ENCODE measurements at places on chromosomes 6 and 20.
A peak's percentile ranks its signal among the peaks of the same experiment; 100 is the strongest.

DNA sequence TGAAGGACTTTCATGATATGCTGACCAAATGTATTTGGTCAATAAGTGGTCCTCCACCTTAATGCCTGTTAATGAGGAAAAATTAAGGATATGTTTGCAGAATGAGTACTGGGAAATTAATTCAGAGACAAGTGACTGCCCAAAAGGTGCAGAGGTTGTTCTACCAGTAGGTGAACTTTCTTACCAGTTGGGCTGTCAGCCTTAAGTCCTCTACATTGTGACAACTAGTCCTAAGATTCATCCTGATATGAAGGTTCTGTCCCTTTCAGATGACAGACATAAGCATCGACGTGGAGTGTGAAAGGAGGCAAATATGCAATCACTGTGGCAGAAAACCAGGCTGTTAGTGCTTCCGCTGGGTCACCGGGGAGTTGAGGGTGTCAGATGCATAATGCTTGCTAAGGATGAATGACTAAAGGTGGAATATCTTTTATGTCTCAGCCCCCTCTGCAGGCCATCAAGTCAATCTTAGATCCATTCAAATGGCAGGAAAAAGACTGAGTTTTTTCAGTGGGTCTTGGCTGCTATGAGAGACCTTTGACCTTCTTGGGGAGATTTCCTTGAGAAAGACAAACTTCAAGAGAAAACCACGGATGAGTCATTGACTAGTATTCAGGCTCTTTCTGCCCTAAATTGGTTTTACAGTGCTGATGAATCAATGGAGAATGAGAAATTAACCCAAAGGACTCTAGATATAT is 226.0 kb downstream of the TPBG start:
- no peak for DNase-seq

GRCh38 chr6:49636713-49637349 is at the start of gene RHAG:
TSS of gene RHAG (minus strand) at chr6:49636839. CDS start at chr6:49636812, 27 bp downstream.
- DNase-seq = no peak

- peak; percentile 76 for DNase-seq
Observed at GRCh38 chr6:3251462-3252314, 7.1 kb upstream of the PSMG4 start.

DNA sequence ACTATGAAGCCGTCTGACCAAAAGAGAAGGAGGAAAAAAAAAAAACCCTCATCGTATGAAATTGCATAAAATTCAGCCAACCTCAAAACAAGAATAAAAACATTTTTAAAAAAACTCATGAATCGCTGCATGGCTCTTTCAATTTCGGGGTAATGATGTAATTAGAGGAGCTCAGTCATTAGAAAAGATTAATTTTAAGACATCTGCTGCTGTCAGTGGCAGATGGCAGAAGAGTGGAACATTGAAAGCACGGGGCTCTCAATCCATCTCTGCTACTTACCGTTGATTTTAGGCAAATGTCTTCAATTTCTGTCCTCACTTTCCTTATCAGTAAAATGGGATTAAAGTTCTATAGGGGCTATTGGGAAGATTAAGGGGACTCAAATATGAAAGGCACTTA is 79.1 kb downstream of the EYA2 start:
- DNase-seq = no peak

DNA sequence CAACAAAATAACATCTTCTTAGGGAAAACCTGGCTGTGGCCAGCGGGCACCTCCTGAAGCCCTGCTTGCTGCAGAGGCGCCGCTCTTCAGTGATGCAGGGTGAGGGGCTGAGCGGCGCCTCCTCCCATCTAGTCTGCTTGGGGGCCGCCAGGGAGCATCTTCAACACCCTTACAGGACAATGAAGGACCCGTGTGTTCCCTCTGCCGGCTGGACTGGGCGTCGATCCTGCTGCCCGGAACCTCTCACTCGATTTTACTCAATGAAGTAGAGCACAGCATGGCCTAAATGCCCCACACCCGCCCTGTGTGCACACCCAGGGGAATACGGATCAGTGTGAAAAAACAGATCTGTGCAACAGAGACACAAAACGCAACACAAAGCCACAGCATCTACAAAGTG is 28.5 kb upstream of the MPC1 start:
- no peak for DNase-seq

- no peak for DNase-seq
Observed at GRCh38 chr20:40189621-40190020, 499.4 kb downstream of the MAFB start.

DNA sequence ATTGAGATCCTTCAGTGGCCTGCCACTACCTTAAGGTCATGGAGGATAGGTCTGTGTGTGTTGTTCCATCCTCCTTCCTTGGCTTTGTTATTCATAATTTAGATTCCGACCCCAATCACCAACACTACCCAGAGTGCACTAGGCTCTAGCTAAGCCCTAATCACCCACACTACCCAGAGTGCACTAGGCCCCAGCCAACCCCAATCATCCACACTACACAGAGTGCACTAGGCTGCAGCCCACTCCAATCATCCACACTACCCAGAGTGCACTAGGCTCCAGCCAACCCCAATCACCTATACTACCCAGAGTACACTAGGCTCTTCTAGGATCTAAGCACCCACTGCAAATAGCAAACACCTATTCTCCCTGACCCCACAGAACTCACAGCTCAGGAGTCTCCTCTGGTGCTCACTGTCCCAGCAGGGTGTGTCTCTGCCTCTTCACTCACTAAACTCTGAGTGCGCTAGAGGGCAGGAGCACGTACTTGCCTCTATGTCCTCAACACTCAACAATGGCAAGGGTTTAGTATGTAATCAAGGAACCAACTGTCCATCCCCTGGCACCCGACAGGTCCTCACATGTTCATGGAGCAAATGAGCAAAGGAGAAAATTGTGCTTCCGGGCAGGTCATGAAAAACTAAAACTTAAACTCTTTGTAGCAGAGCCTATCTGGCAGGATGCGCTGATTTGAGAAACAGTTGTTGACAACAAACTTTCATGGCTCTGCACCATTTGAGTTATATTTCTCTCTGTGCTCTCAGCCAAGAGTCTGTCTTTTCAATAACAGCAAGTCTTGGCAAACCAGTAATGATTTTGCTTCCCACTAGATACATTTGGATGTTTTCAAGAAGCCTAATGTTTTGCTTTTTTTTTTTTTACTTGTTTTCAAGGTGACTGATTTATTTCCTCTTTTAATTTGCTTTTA is 54.3 kb downstream of the SLC22A23 start:
- no peak for DNase-seq

GRCh38 chr20:35888657-35889056 is 65.6 kb downstream of the SCAND1 start:
- no peak for DNase-seq

- DNase-seq = no peak
Observed at GRCh38 chr6:35046862-35047261, 94.3 kb downstream of the TCP11 start.

DNA sequence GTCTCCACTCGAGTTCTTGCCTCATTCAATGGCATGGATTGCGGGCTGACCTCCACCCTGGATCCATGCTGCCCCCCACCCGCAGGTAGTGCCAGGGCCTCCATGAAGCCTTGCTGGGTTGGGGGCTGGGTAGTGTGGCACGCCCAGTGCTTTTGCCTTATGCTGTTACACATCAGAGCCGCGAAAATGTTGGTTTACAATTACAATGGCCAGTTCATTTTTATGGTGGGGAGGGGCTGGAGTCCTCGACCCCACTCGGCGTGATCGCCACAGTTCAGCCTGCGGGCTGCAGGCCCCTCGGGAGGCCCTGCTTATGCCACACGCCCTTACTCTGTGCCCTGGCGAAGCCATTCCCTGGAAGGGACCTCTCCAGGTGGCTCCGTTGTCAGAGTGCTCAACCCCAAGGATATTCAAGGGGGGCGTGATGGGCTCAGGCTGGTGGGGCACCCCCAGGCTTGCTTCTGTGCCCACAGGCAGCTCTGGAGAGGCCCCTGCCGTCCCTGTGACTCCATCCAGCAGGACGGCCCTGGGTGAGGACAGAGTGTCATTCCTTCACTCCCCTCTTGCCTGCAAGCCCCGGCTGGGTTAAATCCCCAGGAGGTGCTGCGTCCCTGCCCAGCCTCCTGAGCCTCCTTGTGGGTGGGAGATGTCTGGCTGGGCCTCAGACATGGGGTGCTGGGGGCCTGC is 14.8 kb downstream of the ITPA start:
- DNase-seq = no peak

GRCh38 chr20:278607-279571 is 11.7 kb downstream of the C20orf96 start:
- DNase-seq = no peak

GRCh38 chr6:82569022-82569421 is 205.4 kb downstream of the TPBG start:
- no peak for DNase-seq

DNA sequence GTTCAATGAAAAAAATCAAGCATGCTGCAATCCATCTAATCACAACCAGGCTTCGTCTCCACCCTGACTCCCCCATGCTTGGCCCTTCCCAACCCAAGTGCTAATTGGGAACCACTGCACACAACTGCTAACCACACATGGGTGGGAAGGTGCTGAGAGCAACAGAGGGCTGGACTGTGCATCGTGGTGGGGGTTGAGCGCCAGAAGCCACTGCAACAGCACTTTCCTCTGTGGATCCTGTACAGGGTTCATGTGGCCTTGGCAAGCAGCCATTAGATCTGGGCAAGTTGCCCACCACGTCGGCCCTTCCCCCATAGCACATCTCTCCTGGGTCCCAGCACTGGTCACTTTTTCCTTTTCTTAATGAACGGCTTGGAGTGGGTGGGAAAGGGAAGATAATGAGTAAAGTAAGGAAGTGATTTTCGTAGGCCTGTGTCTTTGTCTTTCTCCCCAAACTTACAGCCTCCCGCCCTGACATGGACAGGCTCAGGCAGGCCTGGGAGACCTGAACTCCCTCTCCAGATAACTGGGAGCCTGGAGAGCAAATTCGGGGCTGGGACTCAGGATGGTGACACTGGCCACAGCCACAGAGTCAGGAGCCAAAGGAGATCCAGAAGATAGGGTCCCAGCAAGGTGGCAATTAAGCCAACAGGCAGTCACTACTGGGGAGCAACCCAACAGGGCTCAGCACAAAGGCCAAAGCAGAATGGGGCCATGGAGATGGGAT is 34.4 kb upstream of the MRPS10 start:
- no peak for DNase-seq

- DNase-seq = peak; percentile 59
Observed at GRCh38 chr20:51624157-51624731, 81.7 kb upstream of the NFATC2 start.

GRCh38 chr6:83847179-83847578 is 6.0 kb upstream of the RIPPLY2 start:
- no peak for DNase-seq

GRCh38 chr6:119273272-119274196 is 76.0 kb downstream of the MAN1A1 start:
- DNase-seq = no peak

DNA sequence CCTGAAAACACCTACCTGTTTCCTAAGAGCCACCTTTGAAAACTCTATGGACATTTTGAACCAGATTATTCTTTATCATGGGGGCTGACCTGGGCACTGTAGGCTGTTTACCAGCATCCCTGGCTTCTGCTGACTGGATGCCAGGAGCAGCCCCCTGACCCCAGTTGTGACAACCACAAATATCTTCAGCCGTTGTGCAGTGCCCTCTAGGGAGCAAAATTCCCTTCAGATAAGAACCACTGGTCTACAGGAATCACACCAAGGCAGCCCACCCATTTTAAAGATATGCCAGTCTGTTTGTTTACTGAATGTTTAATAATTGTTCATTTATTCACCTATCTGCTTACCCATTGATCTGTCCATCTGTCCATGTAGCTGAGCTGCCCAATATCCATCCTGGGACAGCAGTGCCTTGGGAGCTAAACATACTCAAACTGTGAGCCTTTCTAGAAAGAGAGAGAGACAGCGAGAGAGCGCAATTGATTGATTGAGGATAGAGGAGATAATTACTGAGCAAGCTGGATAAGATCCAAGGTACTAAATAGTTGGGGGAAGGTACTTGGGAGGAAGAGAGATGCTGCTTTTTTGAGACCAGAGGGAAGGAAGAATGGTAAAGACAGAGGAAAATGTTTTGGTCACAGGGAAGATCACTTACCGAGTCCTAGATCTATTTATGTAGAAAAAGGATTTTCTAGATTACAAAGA is 276.8 kb downstream of the NRN1 start:
- no peak for DNase-seq

DNA sequence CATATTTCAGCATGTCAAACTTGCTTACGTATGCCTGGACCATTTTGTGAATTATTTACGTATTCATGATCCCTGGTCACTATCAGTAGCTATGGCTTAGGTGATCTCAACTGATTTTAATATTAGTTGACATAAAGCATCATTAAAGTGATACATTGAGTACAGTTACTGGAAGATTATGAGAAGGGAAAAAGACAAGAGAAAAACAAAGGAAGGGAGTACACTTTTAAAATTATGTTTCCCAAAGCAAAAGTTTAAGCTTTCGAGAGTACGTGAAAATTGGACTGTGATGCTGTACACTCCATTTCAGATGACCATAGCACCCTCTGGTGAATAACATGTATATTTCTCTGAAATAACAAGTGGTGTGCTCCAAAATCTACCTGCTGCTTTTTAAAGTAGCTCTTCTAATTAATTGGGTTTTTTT is 215.0 kb upstream of the HSF2 start:
- DNase-seq = no peak

DNA sequence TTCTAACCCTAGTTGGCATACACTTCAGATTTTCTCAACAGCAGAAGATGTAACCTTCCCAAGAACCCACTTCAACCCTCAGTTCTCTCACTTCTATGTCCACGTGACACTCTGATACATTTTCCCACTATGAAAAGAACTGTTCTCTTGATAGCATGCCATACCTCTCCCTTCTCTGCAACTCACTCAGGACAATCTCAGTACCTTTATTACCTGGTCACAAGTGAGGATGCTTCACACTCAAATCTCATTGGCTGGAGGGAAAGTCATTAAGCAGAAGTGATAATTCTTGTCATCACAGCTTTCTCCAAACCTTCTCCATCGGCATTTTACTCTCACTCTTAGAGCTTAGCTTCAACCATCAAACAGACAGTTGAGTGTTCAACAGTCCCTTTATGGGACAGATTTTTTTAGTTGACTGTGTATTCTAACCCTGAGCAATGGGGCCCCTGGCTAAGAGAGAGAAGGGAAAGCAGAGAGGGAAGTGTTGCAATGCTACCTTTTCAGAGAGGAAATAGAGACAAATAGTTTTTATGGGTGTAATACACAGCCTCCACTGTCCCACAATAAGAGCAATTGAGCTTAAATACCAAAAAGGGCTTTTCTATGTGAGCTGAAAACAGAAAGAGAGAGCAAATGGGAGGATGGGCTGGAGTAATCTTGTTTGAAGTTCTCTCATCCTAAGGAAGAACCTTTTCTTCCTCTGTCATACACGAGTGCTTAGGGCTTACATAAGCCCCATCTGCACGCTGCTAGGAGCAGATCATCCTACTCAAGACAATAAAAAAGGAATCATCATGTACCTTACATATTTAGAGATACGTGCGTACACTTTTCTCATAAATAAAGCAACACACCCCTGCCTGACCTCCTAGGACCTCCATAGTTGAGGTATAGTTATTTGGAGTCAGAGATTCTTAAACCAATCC is 16.0 kb downstream of the HLA-DPA1 start:
- DNase-seq = no peak

GRCh38 chr6:127475823-127476176 is 16.6 kb upstream of the KIAA0408 start:
- DNase-seq = no peak
